ENCODE measurements at places on chromosomes 6 and 20.

- DNase-seq: no peak
Measured at GRCh38 chr20:63163596-63164483, 52.1 kb downstream of the YTHDF1 start.

DNA sequence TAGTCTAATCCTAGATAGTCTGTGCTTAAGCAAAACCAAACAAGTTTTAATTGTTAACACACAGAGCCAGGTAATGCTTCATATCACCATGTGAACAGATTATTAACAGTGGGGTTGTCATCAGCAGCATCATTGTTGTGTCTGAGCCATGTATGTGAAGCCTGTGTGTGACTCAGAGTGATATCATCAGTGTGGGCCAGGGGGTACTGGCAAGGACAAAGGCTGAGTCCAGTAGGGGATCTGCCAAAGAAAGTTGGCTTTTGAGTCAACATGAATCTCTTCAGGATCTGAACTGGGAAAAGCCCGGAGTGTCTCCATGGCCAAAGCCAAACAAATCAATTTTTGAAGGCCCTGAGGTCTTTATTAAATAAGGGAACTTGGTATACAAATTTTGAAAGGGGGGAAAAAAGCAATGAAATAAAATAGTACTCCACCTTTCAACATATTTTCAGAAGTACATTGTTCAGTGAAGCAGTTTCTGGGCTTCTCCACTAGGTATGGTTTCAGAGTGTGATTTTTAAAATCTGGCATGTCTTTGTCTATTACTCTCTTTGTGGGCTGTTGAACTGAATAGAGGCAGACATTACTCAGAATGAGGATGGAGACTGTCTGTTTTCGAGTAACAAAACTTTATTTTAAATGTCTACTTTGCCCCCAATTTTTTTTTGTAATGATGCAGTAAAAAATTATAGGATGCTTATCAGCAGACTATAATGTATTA lies 444.2 kb upstream of the JAG1 start:
- DNase-seq: no peak

- peak; percentile 75 for DNase-seq
Measured at GRCh38 chr6:79421707-79422484, 115.3 kb downstream of the LCA5 start.

DNA sequence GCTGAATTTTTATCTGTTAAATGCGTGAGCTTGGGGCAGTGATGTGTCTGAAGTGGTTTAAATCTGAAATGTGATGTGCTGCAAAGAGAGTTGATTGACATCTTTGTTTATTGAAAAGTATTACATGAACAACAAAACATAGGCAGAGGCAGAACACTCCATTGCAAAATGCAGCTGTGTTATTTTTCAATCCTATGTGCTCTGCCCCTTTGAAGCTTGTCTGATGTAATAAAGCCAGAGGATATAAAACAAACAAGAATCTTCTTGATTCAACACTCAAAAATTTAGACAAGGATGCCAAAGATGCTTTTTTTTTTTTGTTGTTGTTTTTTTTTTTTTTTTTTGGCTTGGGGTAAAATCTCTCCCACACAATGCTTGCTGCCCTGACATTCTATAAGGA lies 482.4 kb upstream of the MMS22L start:
- DNase-seq: no peak

- DNase-seq: no peak
Measured at GRCh38 chr6:169155481-169155880, 98.2 kb downstream of the THBS2 start.

GRCh38 chr6:106684011-106684410 lies 54.6 kb downstream of the QRSL1 start:
- DNase-seq: no peak

GRCh38 chr6:158226655-158227512 lies 58.7 kb downstream of the GTF2H5 start:
- DNase-seq: no peak

GRCh38 chr6:28585335-28585734 lies 59.7 kb downstream of the GPX5 start:
- no peak for DNase-seq

DNA sequence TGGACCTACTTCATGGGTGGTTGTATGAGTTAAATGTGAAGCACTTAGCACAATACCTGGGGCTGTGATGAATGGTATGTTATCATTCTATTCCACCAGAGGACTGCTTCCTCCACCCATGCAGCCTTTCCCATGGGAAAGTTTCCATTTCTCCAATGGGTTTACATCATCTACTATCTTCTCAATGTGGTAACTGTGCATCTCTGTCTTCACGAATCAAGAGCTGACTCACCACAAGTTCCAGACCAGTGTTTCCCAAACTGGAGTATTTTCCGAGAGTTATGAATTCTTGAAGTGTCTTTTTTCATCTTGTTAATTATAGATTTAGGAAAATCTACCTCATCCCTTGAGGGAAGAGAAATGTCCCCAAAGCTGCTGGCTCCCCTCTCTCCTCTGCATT lies 182.8 kb downstream of the UNC5CL start:
- DNase-seq: no peak

DNA sequence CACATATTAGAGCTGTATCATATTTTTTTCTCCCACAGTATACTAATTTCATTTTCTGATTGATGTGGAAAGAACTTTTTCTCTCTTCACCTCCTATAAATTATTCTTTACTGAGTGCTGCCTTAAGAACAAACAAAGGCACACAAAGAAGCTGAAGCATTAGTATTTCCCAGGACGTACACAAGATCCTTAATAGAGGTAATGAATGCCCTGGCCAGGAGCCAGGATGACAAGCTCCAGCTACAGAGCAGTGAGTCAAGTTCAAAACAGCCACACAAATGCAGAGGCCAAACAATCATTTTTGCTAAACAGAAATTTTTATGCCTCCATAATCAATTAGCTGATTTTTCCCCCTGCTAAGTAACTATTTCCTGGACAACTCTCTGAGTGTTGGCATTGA lies 639.6 kb downstream of the EPHA7 start:
- DNase-seq: no peak

GRCh38 chr6:49327005-49327404 lies 136.0 kb downstream of the MMUT start:
- DNase-seq: no peak

DNA sequence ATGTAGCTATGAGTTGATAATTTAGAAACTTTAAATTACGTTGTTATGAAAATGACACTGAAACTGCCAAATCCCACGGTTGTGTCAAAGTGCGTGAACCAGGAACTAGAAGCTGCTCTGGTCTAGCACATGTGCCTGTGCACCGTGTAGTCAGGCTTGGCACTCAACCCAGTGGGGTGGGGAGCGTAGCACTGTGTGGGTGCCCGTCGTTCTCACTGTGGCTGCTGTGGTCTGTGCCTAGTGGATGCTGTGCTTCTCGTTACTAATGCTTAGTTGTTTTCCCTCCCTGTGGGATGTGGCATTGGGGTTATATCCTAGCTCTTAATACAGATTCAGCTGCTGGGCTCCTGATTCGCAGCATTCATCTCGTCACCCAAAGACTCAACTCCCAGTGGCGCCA lies 46.2 kb upstream of the ADIG start:
- DNase-seq: no peak
